Pancreas (tissue), 10 donors: ENCODE measurements at places on chromosomes 16 and 17. TPM values are rescaled to one million over a fixed set of nuclear protein-coding genes. Genes with fewer than 3 reads are reported as not detected.

GRCh38 chr17:43360376-43360738, 38.4 kb upstream of the ARL4D start:
- no peak for DNase-seq

DNA sequence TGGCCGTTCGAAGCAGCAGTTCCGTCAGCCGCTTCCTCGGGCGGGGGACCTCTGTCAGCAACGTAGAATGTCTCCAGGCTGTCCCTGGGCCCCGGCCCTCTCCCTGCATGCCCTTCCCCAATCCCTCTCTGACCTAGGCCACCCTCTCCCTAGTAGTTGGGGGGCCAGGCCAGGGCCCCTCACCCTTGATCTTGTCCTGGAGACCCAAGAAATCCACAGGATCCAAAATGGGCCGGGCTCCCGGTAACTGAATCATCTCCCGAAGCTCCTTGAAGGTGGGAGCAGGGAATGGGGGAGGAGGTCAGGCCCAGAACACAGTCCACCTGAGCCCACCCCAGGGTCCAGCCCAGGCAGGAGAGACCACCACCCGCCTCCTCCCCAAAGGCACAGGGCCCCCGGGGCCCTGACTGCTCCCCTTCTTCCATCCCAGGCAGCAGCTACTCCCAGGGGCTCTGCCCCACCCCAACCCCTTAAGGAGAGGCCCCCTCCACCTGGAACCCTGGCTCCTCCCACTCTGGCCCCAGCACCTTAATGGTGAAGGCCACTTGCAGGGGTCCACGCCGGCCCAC, 4.7 kb upstream of the GRIN2C start:
- DNase-seq, result no peak

DNA sequence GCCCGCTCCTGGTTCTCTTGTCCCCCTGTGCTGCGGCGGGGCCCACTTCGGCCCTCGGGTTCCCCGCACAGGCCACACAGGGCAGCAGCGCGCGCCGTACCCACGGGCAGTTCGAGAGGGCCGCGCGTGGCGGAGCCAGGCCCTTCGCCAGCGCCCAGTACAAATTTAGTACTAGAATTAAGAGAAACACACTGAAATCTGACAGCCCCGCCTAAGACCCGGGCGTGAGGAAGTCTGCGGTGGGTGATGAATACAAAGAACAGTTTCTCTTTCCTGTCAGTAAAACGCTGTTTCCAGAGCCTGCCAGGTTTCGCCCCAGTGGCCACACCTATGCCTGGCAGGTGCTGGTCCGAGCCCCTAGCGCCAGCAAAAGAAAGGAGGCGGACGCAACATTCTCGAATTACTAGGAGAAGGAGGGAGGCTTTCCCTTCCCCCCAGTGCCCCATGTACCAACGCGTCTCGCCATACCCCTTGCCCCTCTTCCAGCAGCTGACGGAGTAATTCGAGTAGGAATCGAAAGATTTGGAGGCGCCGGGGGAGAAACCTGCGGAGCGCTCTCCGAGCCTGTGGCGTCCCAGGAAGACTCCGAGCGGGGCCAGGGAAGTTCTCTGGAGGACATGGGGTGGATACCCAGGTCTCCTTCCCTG, 591 bp upstream of the SLFN5 start:
- DNase-seq, result peak; percentile 91

TMEM114 gene
- total RNA-seq, result not detected

- DNase-seq, result no peak
Observed at GRCh38 chr17:51508048-51508447, 247.7 kb downstream of the UTP18 start.
